ENCODE measurements at places on chromosomes 3 and 15. TPM values are rescaled to one million over a fixed set of nuclear protein-coding genes. Genes with fewer than 3 reads are reported as not detected.

GPR176 gene
- total RNA-seq: 14.4 TPM

ZNF660 gene
- not detected for total RNA-seq

PTH1R gene
- 5.1 TPM for total RNA-seq

CCR9 gene
- not detected for total RNA-seq

TP63 gene
- 1.2 TPM for total RNA-seq

MUC20 gene
- total RNA-seq: 0.88 TPM

ISY1 gene
- total RNA-seq: 35.6 TPM

IQCF6 gene
- not detected for total RNA-seq

CFAP44 gene
- total RNA-seq: 5.1 TPM

EPHB3 gene
- 5.6 TPM for total RNA-seq

H1-8 gene
- total RNA-seq: not detected

A4GNT gene
- not detected for total RNA-seq

GMNC gene
- not detected for total RNA-seq

ITIH1 gene
- total RNA-seq: not detected

GHSR gene
- not detected for total RNA-seq

CD80 gene
- total RNA-seq: not detected

CCDC39 gene
- not detected for total RNA-seq

CLDN16 gene
- 0.27 TPM for total RNA-seq

ONECUT1 gene
- 0.53 TPM for total RNA-seq

CYP8B1 gene
- total RNA-seq: not detected

BLM gene
- 15.6 TPM for total RNA-seq

STAC gene
- not detected for total RNA-seq

MOBP gene
- 0.27 TPM for total RNA-seq

ZBBX gene
- total RNA-seq: not detected

ZXDC gene
- 28.1 TPM for total RNA-seq

STAB1 gene
- 0.63 TPM for total RNA-seq

ROPN1 gene
- not detected for total RNA-seq

SPTBN5 gene
- total RNA-seq: 2.3 TPM

WDR49 gene
- 0.32 TPM for total RNA-seq

CCNB2 gene
- total RNA-seq: 92.0 TPM

Data from Caco-2 (cell line).